ENCODE measurements at places on chromosomes 7 and 10.

DNA sequence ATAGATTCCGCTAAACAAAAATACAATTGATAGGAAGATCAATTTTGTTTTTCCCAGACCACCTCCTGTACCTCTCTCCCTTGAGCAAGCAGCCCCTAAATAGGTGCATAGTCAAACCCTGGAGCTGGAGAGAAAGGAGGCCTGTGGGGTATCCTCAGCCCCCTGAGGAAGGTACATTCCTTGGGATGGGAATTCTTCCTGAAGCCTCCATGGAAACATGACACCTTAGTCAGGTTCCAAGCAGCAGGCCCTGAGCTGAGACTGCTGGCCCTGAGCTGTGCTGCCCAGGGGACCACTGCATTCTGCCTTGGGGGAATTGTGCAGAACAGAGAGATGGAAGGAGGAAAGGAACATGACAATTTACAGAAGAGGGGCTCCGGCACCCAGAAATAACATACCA, 7.4 kb downstream of the HNRNPF start:
- no peak for DNase-seq

DNA sequence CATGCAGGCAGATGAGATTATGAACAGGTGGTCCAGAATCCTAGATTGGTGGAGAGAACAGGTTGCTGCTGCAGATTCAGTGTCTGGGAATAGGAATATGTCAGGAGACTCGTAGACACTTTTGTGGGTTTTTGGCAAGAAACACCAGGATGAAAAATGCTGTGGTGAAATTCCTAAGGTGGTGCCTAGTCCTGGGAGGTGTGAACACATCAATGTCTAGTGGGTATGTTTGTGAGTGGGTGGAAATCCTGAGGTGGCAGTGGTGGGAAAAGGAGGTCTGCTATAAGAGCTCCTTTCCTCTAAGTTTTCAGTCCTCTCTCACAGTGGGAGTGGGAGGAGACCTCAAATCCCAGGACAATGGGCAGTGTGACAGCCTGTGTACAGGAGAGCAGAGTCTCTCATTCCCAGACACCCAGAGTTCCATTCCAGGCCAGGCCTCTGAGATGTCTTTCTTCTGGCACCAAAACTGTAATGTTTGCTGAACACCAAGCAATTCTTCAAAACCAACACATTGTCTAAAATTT, 5.1 kb downstream of the ERV3-1 start:
- no peak for DNase-seq

GRCh38 chr7:106858618-106859532, 6.2 kb upstream of the PIK3CG start:
- no peak for DNase-seq

DNA sequence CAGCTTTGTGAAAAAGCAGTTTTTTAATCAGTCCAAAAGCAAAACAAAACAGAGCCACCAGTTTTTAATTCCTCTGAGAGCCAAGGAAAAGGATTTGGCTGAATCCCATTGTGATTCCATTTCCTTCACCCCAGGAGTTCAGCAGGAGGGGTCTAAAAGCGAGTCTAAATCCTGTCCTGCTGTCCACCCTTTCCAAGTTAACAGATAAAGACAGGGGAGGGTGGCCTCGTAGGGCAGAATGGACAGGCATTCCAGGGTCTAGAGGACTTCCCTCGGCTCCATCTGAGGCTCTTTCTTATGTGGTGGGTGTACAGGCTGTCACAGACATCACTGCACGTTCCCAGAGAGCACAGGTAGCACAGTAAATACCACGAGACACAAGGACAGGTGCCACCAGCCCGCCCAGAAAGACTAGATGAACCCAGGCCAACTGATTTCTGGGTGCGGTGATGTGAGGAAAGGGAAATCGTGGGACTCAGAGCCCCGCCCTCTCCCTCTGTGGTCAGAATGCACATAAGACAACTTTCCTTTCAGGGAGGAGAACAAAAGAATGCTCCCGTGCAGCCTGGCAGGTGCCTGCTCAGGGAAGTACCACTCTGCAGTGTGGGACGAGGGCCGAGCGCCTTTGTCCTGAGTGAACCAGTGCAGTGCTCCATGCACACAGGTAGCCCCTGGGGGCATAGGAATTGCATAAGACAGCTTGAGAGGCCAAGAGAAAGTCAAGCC, 119.7 kb downstream of the ABLIM1 start:
- no peak for DNase-seq

- no peak for DNase-seq
Observed at GRCh38 chr10:24988831-24989640, 26.9 kb downstream of the ENKUR start.

GRCh38 chr7:10919923-10920322, 53.7 kb upstream of the PHF14 start:
- DNase-seq = no peak

GRCh38 chr10:61356354-61356753, 96.8 kb downstream of the TMEM26 start:
- DNase-seq = no peak

- DNase-seq = no peak
Observed at GRCh38 chr10:131654471-131655087, 246.2 kb upstream of the PPP2R2D start.

GRCh38 chr10:46247808-46248569, 38.8 kb upstream of the ANTXRL start:
- DNase-seq = no peak

GRCh38 chr10:58299580-58299979, 30.6 kb downstream of the CISD1 start:
- peak; percentile 48 for DNase-seq

DNA sequence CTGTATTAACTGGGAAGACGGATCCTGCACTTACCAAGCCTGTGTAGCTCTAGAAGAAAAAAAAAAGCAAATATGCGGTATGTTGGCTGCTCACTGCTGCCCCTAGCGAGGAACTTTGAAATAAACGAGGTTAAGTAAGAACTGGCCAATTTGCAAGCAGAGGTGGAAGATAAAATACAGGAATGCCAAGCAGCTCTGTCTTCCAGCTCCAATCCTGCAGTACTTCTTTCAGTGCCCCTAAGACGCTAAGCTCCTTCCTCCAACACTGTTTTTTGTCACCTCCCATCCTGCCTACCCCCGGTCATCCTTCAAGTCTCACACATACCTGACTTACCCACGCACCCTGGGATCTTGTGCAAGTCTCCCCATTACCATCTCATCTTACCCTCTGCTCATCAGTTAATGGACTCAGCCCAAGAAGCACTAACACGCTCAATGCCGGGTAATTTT, 809 bp downstream of the C10orf143 start:
- DNase-seq = peak; percentile 94

- peak; percentile 95 for DNase-seq
Observed at GRCh38 chr7:39623047-39623731, at the start of gene RALA. RALA (plus strand) TSS chr7:39623572; CDS start chr7:39686668, 63,096 bp downstream.

Data from renal pelvis (tissue), 12 donors.